HCEC 1CT (cell line): ENCODE measurements at places on chromosomes 11 and 22.
A peak's percentile ranks its signal among the peaks of the same experiment; 100 is the strongest.

GRCh38 chr11:129317571-129317970 is 58.1 kb upstream of the BARX2 start:
- DNase-seq = no peak

DNA sequence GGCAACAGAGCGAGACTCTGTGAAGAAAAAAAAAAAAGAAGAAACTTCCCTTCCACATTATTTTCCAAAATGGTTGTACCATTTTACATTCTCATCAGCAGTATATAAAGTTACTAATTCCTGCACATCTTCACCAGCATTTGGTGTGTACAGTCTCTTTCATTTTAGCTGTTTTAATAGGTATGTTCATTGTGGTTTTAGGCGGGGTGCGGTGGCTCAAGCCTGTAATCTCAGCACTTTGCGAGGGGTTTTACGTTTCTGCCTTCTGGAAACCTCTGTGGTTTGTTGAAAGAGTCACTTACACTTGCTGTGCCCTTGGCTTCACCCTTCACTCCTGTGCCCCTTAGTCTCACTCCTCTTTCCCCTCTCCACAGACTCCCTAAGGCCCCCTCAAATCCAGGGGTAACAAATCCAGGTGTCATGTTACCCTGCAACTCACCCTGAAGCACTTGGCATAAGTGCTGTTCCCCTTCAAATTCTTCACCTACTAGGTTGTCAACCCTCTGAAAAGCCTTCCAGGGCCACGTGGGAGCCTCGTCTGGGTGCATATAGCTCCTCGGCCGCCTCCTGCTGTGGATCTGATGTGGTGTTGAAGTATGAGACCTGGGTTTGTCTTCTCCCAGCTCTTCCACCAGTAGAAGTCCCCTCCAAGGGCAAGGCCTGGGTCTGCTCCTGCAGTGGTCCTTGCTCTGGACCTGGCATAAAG is 20.8 kb downstream of the TOB2 start:
- no peak for DNase-seq

DNA sequence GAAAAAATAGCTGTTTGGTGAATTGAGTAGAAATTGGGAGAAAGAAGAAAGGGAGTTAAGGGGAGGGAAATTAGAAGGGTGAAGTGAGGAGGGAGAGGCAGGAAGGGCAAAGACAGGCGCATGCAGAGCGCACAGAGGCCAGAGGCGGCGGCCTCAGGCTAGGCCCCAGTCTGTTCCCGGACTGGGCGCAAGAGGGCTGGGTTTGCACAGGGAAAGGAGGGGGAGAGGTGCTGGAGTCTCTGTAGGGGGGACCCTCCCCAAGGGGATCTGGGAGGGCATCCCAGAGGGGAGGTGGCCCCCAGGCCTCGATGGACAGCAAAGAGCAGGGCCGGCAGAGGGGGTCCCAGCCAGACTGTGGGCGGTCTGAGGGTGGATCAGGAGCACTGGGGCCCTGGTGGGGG is 1.3 kb upstream of the FLRT1 start:
- DNase-seq = no peak

DNA sequence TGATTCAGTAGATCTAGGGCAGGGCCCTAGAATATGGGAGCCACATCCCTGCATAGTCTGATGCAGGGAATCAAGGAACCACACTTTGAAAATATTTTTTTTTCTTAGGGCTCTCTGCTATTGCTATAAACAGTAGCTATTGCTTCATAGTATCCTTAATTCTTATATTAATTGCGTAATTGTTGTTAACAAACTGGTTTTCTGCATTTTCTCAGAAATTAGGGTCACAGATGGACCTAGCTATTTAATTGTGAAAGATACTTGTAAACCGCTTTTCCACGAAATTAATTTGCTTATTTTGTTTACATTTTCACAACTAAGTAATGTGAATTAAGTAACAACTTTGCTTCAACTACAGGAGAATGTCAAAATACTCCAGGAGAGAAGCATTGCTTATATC is 34.1 kb downstream of the NAALAD2 start:
- no peak for DNase-seq

GRCh38 chr11:57641011-57641807 is 8.5 kb downstream of the YPEL4 start:
- DNase-seq = peak; percentile 64

DNA sequence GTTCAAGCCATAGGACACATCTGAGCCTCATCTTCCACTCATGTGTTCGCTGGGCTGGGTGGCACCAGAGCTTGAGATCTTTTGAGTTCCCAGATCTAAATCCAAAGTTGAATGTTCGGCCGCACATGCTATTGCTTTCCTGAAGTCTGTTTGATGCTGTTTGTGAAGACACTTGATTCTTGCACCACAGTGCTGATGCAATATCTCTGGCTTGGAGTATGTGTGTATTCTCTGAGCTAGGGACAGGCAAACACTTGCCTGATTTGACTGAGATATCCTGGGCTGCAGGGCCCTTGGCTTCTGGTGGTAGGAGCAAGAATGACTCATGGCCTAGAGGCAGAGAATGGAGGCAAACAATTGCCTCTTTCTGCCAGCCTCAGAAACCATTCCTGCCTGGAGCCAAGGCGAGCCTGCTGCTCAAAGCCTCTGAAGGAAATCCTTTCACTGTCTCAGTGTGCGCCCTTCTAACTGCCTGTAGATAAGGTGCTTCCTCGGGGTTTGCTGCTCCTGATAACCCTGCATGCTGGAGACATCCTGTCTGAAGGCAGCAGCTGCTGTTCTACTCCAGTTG is 73.0 kb downstream of the CYB5R2 start:
- DNase-seq = peak; percentile 7

- no peak for DNase-seq
These were observed 120.0 kb downstream of the SLC17A6 start for GRCh38 chr11:22458161-22458560.

DNA sequence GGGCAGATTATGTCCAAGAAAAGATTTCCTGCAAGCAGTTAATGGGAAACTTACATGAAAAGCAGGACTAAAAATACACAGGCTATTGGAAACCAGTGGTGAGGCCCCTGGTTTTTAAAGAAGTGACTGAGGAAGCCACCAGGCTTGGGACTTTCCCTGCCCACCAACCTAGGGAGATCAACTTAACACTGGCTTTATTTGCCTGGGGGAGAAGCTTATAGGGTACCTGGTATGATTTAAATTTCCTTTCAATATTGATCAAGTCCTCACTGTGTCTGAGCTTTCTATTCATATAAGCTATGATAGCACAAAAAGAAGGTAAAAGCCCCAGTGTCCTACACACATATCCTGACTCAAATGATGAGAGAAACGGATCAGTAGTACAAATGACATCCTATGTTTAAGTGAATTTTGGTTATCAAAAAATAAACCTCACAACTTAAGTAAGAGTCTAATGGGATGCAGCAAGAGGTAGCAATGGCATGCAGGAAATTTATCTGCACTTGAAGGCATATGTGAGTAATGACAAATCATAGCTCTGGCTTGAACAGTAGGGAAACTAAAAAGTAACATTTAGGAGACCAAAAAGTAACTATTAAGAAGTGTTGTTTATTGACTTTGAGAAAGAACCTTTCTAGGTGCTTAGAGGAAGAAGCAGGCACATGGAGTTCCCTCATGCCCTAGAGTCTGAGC is 85.3 kb downstream of the GAB2 start:
- no peak for DNase-seq
